ENCODE measurements at places on chromosomes 1 and 21. TPM values are rescaled to one million over a fixed set of nuclear protein-coding genes. Genes with fewer than 3 reads are reported as not detected.

DNA sequence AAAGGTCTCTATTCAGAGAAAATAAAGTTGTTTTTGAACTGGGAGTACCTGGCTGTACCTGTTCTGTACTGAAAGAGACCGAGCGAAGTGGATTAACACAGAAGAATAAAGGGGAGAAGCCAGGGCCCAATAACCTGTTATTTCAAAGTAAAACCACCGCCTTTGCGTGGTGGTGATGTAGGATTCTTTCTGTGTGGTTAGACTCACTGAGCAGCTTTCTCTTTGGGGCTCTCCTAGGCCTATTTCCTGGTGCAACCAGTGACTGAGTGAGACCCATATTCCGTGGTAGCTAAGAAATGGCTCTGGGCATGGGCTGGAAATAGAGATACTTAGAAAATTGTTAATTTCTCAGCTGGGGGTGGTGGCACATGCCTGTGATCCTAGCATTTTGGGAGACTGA is 99.9 kb downstream of the XCL2 start:
- H3K4me1 ChIP-seq = no peaks in the 10 kb centered on the region
- H3K36me3 ChIP-seq = no peaks in the 10 kb centered on the region
- no peak for DNase-seq
- no peak overlapping the region for H3K4me3 ChIP-seq
- no peaks in the 10 kb centered on the region for H3K27me3 ChIP-seq

DNA sequence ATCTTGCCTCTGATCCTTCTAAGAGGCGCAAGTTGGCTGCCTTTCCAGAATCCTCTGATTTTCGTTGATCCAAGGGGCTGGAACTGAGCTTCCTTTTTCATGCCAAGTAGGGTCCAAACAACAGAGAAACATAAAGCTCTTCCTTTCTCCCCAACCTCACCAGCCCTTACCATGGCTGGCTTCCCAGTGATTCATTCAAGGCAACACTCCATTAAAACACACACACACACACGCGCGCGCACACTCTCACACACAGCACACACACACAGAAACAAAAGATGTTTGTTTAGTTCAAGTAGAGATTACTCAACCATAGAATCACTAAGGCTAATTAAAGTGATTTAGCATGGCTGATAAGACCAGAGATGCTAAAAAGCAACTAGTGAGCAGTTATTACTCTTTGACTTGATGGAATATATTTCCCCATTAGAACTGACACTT is 13.0 kb upstream of the GUCA2A start:
- DNase-seq = peak; percentile 93
- no peaks in the 10 kb centered on the region for H3K36me3 ChIP-seq
- no peak overlapping the region for H3K27ac ChIP-seq
- no peak overlapping the region for H3K4me3 ChIP-seq
- no peaks in the 10 kb centered on the region for H3K27me3 ChIP-seq

Gene KRTAP19-3
- total RNA-seq = not detected

Gene ATP8B2
- total RNA-seq = 177 TPM

Gene RPRD2
- 12.1 TPM for total RNA-seq
